ENCODE measurements at places on chromosomes 2 and 18. TPM values are rescaled to one million over a fixed set of nuclear protein-coding genes. Genes with fewer than 3 reads are reported as not detected.

DNA sequence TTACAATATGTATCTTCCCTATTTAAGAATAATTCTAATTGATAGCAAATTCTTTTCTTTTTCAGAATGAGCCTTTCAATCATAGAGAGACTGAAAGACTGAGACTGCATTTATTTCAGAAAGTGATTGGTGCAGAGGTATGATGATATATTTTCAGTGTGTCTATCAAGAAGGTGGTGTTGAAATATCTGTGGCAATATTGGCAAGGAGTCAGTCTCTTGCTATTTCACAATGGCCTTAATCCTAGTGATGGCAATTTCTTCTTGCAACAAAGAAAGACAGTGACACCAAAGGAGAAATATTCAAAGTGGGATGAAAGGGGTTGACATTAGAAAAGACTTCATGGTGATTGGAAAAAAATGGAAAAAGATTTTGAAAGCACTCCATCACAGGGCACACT, 21.7 kb upstream of the ZBTB14 start:
- no peak overlapping the region for H3K27ac ChIP-seq
- no peak for DNase-seq
- no peaks in the 10 kb centered on the region for H3K36me3 ChIP-seq
- no peaks in the 10 kb centered on the region for H3K27me3 ChIP-seq
- no peak overlapping the region for H3K4me3 ChIP-seq
- H3K4me1 ChIP-seq: no peaks in the 10 kb centered on the region

DNA sequence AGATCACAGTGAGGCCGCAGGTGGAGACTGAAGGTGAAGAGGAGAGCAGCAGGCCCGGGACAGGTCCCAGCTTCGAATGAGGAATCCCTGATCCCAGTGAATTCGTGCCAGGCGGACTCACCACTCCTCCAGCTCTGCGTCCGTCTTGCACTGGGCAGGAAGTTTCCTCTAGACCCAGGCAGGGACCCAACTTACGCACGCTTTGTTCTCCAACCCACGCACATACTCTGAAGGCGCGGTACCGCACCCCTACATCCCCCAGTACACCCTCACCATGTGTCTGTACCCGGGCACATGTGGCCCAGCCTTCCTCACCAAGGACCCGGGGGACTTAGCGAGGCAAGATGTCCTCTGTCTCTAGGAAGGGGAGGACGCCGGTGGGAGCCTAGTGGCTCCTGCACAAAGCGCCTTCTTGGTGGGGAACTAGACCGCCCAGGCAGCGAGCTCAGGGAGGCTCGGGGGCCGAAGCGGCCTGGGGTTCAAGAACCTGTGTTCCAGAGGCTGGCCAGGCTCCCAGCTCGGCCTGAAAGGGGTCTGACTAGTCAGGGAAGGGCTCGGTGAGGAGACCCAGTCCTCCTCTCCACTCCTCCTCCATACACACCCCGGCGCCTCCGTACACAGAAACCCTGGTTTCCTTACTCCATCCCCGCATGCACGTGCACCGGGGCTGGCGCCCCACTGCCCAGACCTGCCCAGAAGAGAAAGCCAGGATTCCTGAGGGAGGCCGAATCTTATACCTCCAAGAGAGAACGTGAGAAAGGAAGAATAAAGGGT, 38.3 kb upstream of the ATP6V1B1 start:
- H3K4me1 ChIP-seq: peaks cover 27% of the 10 kb centered on the region
- H3K4me3 ChIP-seq: no peak overlapping the region
- peaks cover 77% of the 10 kb centered on the region for H3K27me3 ChIP-seq
- no peaks in the 10 kb centered on the region for H3K36me3 ChIP-seq
- H3K27ac ChIP-seq: no peak overlapping the region

DNA sequence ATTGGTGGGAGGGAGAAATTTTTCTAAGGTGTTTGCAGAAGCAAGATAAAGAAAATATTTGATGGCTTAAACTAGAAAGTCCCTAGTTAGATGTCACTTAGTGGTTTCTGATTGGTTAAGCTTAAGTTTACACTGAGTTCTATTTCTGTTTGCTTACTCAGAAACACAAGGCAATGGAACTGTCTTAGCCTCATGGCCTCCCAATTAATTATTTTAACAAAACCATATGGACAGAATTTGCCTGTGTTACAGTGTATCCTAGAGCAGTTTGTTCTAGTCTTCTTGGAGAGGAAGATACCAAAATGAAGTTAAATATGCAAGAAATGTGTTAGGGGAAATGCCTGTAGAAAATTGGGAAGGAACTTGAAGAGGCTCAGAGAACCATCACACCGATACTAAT, 4.6 kb upstream of the IMPACT start:
- no peak overlapping the region for H3K4me3 ChIP-seq
- no peak for DNase-seq
- no peak overlapping the region for H3K27ac ChIP-seq
- peaks cover 59% of the 10 kb centered on the region for H3K27me3 ChIP-seq

The MC2R gene
- total RNA-seq: not detected

The TTR gene
- total RNA-seq: not detected

Data from gastrocnemius medialis (tissue), 4 donors.